ENCODE measurements at places on chromosomes 5 and 9. TPM values are rescaled to one million over a fixed set of nuclear protein-coding genes. Genes with fewer than 3 reads are reported as not detected.
A peak's percentile ranks its signal among the peaks of the same experiment; 100 is the strongest.

The STPG3 gene
- 0.69 TPM for total RNA-seq

The HK3 gene
- 3.7 TPM for total RNA-seq

The OTP gene
- not detected for total RNA-seq

The RCL1 gene
- total RNA-seq, result 4.7 TPM

The PBX3 gene
- 50.4 TPM for total RNA-seq

The SPOCK1 gene
- 14.7 TPM for total RNA-seq

The SPATA31E1 gene
- total RNA-seq, result not detected

The PAEP gene
- not detected for total RNA-seq

The ERP44 gene
- 15.0 TPM for total RNA-seq

DNA sequence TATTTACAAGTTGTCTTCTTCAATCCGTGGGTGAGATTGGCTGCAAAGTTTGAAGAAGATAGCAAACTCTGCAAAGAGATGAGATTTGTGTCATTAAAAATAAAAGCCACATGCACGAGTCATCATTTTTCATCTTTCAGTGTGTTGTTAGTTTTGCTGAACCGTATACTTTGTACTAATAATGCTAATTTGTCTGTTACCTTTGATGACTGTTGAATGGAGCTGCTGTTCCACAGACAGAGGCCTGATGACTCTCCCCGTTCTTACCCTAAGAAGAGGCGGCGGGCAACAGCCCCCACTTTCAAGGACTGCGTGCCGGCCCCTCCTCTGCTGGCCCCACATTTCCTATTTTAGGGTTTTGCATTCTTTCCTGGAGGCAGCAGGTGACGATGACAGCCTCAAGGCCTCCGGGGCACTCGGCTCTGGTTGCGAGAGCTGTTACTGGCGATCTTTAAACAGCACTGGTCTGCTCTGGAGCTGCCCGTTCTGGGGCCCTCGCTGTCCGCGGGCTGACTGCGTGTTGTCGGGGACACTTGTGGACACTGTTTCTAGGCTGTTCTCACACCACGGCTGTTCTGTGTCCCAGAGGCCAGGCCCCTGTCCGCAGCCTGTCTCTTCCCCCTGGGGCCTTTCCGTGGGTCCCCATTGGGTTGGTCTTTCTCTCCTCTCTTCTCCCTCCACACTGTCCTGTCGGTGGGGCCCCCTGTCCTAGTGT lies 35.1 kb downstream of the NDUFS6 start:
- peak; percentile 69 for DNase-seq

- no peak for DNase-seq
Observed at GRCh38 chr5:177310757-177311391, 824 bp downstream of the MXD3 start.

DNA sequence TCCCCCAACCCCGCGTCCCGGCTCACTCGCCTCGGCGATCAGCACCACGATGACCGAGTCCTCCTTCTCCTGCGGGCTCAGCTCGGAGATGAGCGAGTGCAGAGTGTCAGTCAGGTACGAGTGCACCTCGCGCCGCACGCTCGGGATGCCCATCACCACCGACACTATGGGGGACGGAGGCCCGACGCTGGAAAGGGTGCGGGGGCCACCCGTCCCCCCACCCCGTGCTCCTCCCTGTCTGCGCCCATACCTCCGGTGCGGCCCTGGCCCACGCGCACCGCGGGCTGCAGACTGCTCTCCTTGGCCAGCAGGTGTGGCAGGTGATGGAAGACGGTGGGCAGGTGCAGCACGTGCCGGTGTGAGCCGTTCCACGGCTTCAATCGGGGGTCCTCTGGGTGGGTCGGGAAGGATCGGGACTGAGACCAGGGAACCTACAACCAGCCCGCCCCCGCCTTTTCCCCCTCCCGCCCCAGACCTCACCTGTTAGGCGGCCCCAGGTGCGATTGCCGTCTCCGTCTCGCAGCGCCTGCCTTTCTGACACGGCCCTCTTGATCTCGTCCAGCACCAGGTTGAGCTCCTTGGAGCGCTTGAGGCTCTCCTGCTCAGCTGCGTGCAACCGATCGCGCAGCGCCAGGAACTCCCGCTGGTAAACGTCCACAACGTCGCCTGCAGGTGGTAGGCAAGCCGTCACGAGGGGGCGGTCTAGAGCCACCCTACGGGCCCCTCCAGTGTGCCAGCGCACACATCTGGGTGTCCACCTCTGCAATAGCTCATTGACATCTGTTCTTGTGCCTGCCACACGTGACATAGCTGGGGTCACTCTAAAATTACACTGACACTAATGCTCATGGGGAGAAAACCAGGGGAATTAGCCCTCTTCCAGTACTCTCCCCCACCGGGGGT lies 5.1 kb downstream of the MGAT4B start:
- DNase-seq, result peak; percentile 85

GRCh38 chr5:154612666-154613065 lies 134.6 kb upstream of the HAND1 start:
- DNase-seq, result no peak

GRCh38 chr5:57749396-57749795 lies 266.8 kb upstream of the ACTBL2 start:
- no peak for DNase-seq

DNA sequence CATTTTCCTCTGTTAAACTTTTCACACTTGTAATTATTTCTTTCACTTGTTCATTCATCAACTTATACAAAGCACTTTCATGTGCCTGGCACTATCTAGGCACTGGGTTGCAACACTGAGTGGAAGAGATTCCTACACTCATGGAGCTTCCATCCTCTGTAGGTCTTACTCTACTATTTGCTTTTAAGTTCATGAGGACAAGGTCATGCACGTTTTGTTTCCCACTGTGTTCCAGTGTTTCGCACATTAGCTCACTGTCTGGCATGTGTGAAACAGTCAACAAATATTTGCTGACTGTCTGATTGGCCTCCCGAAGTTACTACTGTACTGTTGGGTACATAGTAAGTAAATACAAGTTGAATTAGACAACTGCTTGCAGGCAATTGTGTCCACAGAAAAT lies 87.9 kb upstream of the IFNK start:
- no peak for DNase-seq

- DNase-seq, result no peak
Observed at GRCh38 chr5:43215073-43215631, 23.1 kb downstream of the NIM1K start.

DNA sequence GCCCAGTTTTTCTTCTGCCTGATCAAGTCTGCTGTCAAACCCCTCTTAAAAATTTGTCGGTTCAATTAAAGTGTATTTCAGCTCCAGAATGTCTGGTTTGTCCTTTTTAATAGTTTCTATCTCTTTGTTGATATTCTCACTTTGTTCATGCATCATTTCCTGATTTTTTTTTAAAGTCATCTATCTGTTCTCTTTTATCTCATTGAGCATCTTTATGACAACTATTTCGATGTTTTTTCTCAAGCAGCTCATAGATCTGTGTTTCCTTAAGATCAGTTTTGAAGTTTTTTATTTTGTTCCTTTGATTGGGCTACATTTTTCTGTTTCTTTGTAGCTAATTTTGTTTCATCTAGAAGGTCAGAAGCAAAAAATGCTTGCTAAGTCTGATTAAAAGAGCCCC lies 53.7 kb downstream of the FGD3 start:
- no peak for DNase-seq

DNA sequence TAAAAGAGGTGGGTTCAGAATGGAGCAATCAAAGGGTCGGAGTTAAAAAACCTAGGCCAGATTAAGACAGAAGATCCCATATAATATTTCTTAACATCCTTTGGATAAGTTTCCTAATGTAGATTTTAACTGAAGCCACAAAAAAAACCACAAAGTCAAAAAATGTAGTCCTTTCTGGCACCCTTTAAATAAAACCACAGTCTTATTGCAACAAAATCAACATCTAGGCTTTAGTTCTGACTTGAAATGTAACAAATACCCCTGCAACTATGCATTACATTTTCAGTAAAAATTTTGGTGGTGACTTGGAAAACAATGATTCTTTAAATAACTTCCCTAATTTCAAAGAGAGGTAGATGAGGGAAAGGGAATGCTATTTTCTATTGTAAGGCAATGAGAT lies 109.2 kb downstream of the PSAT1 start:
- no peak for DNase-seq

DNA sequence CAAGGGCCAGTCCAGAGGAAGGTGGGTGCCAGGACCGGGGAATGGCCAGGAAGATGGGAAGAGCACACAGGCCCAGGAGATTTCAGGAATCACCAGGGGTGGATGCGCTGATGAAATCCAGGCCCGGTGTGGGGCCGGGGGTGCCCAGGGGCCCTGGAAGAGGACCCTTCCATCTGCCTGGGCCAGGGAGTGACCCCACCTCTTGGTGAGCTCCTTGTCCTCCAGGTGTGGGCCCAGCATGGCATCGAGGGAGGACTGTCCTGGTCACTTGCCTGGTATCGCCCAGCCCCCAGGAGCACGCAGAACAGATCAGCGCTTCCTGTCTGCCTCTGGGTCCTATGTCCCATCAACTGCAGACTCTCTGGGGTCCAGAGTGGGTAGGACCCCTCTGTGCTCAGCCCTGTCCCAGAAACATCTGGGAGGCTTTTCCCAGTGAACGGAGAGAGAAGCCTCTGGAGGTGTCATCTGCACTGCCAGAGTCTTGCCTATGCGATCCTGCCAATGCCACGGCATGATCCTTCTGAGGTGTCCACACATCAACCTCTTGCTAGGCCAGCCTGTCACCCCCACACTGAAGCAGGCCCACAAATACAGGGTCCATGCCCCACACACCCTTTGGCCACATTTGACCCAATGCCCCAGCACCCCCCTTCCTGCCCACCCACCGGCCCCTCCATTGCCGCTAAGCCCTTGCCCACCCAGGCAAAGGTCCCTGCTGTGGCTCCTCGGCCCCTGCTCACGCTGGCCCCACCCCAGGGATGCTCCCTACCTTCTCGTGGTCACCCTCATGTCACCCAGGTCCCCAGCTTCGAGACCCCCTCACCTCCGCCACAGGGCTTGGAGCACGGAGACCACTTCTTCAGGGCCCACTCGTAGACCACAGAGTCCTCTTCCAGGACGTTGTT lies 67.2 kb downstream of the ZNF354C start:
- no peak for DNase-seq

Data from left ventricle myocardium superior (tissue), 1 donor.